Mammary epithelial cell (primary cell): ENCODE measurements at places on chromosomes 7 and 10.

GRCh38 chr10:70816220-70816894 is 609 bp downstream of the SGPL1 start:
- peak; percentile 95 for DNase-seq

- DNase-seq = no peak
Measured at GRCh38 chr10:129860396-129860795, 103.7 kb downstream of the EBF3 start.

DNA sequence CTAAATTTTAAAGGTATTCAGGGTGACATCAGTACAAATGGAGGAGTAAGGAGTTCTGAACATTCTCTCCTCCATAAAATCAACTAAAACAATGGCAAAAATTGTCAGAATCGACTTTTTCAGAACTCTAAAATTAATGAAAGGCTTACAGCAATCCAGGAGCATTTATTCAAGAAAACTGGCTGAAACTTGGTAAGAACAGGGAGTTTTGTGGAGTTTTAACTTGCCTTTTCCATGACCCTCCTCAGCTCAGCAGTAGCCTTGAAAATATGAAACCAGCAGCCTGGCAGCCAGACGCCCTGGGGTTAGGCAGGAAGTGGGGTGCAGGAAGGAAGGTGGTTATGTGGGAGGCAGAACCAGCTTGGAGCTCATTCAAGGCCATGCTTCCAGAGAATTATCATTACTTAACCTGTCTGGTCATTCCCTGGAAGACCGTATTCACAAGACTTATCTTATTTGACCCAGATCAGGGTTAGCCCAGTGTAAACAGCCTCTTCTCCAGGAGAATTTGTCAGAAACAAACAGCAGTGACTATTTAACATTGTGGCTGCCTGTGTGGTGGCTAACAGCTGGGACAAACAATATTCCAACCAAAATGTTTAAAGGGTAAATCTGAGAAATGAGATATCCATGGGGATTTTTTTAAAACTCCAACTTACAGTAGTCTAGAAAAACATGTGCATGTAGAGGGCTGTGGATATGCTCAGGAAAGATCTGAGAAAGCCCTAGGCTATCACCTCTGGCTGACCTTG is 75.7 kb upstream of the MACROH2A2 start:
- peak; percentile 21 for DNase-seq

DNA sequence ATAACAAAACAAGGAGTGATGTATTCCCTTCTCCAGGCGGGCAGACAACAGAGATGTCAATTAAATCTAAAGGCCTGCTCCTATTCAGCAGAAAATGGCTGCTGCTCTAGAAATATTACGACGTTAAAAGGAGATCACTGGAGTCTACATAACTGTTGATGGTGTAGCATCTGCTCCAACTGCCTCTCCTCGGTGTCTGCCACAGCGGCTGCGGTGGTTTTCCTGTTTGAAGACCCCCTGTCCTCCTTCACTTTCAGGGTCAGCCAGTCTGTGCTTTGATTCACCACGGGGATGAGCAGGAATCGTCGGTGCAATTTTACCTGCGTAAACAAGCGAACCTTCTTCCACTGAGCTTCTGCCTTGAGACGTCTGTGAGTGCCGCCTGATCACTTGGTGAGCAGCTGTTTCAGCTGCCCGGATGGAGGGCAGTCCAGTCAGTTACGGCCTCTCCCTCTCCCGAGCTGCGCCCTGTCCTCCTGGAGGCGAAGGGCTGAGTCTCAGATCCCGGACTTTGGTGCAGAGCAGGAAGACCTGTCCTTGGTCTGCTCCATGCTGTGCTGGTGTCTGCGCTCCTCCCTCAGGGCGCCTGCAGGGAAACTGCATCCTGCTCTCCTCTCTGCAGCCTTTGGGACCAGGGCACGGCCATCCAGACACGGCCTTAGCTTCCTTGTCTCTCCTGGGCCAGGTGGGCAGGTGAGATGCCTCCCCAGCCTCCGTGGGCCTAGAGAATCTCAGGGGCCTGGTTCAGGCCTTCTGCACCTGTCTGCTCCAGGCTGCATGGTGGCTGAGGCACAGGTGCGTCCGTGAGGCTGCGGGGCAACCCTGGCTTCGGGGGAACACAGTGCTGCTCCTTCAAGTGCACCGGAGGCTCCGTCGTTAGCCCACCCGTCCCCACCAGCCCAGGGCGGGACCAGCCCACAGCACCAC is 326.6 kb downstream of the ADARB2 start:
- DNase-seq = no peak

DNA sequence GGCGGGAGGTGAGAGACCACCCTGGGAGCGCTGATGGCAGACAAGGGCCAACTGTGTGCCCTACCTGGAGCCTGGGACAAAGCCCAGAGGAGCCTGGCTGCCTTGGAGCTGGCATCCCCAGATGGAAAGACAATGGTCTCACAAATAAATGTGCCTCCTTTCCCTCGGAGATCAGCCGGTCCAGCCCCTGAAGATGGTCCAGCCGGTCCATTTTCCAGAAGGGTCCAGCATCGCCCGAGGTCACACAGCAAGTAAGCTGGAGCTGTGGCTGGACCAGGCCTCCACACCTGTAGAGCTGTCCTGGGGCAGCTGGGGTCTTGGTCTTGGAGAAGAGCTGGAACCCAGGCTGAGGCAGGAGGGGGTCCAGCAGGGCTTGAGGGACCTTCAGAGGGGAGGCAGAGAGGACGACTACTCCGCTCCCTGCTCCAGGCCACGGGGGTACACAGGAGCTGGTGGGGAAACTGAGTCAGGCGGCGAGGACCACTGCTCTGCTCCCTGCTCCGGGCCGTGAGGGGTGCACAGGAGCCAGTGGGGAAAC is 3.6 kb downstream of the ELFN1 start:
- no peak for DNase-seq

- no peak for DNase-seq
Measured at GRCh38 chr7:3434611-3435010, 133.6 kb downstream of the SDK1 start.

DNA sequence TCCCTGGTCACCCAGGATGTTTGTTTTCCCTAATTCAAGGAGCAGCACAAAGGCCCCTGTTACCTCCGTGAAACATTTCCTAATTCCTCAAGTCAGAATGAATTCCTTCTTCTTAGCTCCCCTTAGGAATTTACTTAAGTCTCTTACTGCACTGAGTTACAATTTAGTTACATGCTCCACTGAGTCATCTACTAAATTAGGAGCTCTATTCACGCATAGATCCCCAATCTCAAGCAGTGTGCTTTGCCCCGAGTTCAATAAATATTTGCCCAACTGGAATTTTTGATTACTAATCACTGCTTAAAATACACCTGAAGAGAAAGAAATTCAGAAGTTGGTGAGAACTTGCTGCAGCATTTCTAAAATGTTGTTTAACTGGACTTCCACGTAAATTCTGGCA is 329.4 kb upstream of the MYO3A start:
- DNase-seq = no peak

DNA sequence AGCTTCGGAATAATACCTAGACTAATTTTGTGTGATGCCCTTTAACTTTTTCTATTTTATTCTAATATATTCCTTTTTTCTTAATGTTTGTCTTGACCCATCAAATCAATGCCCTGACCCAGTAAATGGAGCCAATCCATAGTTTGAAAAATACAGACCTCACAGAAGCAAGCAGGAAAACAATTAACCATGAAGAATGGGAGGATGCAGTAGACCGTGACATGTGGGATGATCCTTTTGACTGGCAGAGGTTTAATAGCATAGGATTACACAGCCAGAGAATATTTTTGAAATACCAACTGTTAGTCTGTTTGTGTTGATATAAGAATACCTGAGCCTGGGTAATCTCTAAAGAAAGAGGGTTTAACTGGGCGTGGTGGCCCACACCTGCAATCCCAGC is 142.6 kb upstream of the NEBL start:
- no peak for DNase-seq

GRCh38 chr10:89351780-89352597 is 24.2 kb downstream of the IFIT3 start:
- DNase-seq = peak; percentile 74

- DNase-seq = no peak
Measured at GRCh38 chr10:91271886-91272285, 51.4 kb downstream of the PCGF5 start.

DNA sequence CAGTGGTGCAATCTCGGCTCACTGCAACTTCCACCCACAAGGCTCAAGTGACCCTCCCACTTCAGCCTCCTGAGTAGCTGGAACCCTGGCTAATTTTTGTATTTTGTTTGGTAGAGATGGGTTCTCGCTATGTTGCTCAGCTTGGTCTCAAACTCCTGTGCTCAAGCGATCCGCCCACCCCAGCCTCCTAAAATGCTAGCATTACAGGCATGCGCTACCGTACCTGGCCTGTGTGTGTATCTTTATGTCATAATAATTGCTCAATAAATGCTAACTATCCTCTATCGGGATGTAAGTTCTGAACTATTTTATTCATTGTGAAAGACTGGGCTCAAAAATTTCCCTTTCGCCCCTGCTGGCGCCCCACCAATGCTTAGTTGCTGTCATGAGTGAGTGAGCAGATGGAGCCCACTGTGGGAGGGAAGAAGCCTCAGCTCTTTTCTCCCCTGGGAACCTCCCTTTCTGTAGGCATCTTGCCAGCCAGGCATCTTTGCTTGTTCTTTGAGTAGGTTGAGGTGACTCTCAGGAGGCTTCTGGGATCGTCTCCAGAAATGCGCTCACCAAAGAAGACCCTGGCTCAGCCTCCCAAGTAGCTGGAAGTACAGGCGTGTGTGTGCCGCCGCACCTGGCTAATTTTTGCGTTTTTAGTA is 38.3 kb downstream of the CAMK1D start:
- DNase-seq = no peak

DNA sequence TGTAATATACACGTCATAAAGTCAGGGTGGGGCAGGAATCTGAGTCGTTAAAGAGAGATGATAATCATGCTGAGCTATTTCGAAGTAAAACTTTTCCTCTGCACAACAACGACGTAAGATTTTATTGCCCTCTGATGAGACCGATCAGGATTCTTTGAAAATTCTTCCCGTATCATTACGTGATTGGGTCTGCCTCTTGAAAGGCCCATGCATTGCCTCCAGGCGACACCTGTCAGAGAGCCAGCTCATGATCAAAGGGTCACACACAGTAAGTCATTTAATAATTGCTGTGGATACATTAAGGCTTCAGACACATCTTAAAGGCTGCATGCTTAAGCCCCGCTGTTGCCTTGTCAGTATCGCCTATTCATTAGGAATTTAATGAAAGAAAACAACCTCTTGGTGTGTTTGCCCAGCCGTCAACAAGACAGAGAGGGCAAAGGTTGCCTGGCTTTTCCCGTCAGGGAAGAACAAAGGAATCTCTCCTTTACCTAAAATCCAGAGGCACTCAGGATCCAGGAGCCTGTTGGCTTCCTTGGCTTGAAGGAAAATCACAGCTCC is 189.0 kb upstream of the SH2B2 start:
- no peak for DNase-seq

DNA sequence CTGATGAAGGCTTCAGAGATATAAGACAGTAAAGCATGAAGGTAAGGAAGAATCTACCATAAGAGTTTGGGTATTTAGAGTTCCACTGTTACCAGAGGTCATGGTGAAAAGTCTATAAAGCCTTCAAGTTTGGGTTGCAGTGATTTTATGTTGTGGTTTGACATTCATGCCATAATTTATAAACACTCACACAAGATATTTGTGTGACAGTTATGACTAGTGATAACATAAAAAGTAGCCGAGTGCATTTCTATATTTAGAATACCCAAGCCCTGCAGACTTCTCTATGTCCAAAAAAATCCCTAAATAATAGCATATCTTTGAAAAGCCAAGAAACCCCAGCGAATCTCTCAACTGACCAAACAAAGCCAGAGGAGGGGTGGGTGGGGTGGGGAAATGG is 229.9 kb downstream of the CXCL12 start:
- DNase-seq = no peak

- DNase-seq = no peak
Measured at GRCh38 chr10:5628451-5629302, 37.7 kb downstream of the ASB13 start.

DNA sequence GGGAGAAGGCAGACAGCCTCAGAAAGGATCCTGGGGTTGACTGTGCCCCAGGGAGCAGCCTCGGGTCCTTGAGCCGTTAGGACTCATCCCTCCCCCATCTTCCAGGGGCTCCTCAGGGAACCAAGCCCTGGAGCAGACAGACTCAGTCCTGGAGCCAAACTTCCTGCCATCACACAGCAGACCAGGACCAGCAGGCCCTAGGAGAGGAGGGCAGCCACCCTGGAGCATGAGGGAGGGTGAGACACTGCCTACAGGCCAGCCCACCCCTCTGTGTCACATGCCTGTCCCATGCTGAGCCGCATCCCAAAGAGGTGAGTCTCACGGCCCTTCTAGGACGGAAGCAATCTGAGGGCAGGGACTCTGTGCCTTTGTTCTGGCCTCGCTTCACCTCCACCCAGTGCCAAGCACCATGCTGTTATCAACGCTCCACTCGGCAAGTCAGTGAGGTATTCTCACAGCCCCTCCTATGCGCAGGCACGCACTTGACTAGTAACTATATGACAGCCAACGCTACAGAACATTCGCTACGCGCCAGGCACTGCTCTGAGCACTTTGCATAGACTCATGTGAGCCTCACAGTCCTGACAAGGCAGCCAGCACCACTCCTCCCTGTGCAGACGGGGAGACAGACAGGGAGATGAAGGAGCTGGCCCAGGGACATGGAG is 19.1 kb downstream of the MAD1L1 start:
- no peak for DNase-seq

DNA sequence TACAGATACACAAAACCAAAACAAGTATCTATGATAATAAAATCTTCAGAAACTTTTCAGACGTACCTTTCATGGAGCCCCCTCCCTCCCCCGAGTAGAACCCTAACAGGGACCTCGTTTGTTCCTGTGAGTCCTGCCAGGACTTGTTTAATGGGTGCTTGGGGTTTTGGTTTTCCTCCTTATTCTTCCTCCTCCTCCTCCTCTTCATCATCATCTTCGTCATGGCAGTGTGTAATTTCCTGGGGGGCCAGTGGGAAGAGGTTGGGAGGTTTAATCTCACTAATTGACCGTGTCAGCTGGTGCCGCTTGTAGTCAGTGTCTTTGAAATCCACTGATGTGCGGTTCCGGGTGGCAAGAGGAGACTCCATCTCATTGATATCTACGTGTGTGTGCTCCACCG is 103.6 kb downstream of the NT5C2 start:
- DNase-seq = no peak

GRCh38 chr7:45716380-45717203 is 142.4 kb downstream of the ADCY1 start:
- no peak for DNase-seq

GRCh38 chr10:56316603-56317002 is 44.5 kb downstream of the ZWINT start:
- DNase-seq = peak; percentile 25

DNA sequence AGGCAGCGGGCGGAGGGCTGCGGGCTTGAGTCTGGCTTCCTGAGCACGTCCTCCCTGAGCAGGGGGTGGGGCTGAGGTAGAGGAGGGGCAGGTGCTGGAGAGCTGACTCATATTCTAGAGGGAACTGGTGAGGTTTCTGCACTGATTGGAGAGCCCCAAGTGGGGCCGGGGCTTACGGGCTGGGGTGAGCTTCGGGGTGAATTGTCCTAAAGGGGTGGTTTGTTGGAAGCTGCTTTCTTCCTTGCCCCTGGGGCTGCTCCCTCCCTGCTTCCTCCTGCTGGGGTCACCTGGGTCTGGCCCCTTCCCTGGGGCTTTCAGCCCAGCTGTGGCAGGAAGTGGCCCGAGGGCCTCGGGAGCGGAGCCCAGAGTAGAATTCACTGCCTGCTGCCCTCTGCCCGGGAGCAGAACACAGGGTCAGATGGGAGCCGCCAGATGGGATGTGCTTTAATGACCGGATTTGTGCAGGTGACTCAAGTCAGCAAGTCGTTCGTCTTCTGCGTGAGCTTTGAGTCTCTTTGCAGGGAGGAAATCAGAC is 48.6 kb downstream of the FAM20C start:
- DNase-seq = peak; percentile 50

- no peak for DNase-seq
Measured at GRCh38 chr10:13483073-13483472, 45.7 kb downstream of the BEND7 start.

- DNase-seq = no peak
Measured at GRCh38 chr7:149130572-149131198, 4.6 kb upstream of the ZNF425 start.
